ENCODE measurements at places on chromosomes 12 and 14.

DNA sequence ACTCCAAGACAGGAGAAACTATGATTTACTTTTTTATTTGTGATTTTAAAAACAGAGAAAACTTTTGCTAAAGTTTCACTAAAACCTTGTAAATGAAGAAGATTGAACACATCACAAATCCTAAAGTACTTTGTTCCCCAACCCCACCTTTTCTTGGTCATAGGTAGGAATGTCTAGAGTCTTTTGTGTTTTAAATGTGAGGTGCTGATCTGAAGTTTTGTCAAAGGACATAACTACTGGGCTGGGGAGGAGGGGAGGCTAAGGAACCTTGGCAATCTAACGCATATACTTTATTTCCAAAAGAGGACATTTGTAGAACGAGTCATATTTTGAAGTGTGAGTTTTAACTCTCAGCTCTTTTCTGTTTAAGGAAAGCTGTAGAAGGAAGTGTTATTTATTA is 37.2 kb downstream of the CATSPERB start:
- no peak for DNase-seq

DNA sequence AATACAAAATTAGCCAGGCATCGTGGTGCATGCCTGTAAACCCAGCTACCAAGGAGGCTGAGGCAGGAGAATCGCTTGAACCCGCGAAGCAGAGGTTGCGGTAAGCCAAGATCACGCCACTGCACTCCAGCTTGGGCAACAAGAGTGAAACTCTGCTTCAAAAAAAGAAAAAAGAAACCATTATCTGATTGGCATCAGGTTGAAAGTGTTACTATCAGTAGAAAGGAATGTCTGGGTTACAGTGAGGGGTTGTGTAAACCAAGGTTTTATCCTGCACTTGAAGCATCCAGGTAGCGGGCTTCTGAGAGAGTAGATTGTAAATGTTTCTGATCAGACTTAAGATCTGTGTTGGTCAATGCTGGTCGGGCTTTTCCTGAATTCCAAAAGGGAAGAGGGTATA is 14.1 kb upstream of the OXA1L start:
- DNase-seq: no peak

- DNase-seq: no peak
Measured at GRCh38 chr12:123269395-123269892, 2.2 kb downstream of the CDK2AP1 start.

DNA sequence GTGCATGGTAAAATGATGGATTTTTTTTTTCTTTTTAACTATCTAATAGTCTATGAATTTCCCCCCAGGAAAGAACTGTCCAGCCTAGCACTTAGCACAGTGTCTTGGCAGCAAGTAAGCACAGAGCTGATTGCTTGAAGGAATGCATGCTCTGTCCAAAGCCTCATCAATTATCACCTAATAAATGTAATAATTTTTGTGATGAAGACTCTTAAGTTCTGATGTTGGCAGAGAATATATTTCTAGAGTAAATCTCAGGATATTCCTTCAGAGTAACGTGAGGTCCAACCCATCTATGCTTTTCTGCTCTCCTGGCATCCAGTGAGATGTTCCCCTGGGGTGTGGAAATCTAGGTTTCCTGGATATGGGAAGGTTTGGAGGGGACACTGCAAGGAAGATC is 152.4 kb downstream of the TMX1 start:
- no peak for DNase-seq

- no peak for DNase-seq
Measured at GRCh38 chr12:13002301-13003097, 2.4 kb upstream of the HEBP1 start.

DNA sequence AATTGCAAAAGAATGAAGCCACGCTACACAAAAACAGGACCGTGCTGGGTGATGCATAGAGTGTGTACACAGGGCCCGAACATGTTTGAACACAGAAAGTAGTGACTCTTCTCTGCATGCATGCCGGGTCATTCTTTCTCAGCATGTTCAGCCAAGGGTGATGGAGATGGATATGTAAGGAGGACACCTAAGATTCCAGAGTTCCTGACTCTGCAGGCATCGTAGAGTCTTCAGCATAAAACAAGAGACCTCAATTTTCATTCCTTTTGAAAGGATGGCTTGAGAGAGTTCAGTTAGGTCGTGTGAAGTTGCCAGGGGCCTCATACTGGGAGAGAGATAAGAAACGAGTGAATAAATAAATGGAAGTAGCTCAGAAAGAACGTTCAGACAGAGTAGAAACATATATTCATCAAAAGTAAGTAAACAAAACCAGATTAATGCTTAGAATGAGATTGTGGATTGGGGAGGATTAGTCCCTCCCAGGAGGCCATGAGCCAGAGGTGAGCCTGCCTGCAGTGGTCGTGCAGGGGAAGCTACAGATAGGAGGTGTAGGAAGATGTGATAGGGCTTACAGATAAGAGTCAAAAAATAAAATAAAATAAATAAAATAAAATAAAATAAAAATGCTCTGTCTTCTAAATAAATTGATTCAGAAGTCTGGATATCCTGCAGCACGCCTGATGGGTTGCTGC is 27.6 kb upstream of the SEL1L start:
- DNase-seq: no peak

GRCh38 chr14:94864387-94865195 is 94.7 kb upstream of the GSC start:
- DNase-seq: no peak

GRCh38 chr14:75204116-75204515 is 27.7 kb upstream of the TMED10 start:
- no peak for DNase-seq

- DNase-seq: no peak
Measured at GRCh38 chr14:52279408-52279807, 11.9 kb downstream of the PTGDR start.

- no peak for DNase-seq
Measured at GRCh38 chr12:48691826-48692487, 9.9 kb upstream of the KANSL2 start.

DNA sequence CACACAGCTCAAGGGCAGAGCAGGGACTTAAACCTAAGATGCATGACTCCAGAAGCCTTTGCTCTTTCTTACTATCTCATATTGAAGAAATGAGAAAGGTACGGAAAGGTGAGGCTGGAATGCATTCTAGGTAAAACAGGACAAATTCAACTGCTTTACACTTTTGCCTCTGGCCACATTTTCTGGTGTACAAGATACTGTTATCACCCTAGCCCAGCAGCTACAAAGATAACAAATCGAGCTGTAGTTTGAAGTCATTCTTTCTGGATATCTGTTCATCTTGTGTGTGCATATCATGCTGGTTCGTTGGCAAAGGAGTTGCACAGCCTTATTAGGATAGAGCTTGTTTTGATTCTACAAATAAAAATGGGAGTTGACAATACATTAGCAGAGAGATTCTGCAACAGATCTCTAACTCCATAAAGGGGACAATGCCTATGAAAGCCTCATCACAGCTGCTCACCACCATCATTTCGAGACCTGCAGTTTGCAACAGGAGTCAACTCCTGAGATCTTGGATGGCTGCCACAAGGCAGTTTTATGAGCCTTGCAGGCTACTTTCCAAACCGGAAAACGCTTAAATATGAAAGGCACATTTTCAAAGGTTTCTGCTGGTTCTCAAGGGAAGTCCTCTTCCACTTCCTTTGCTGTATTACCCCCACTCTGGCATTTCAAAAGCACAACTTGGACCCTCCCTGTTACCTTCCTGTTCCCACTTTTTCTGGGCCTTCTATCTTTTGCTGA is 64.9 kb downstream of the STXBP6 start:
- no peak for DNase-seq

- no peak for DNase-seq
Measured at GRCh38 chr14:65131301-65131701, 29.0 kb upstream of the MAX start.

GRCh38 chr12:71840231-71840847 is 780 bp downstream of the TBC1D15 start:
- no peak for DNase-seq

DNA sequence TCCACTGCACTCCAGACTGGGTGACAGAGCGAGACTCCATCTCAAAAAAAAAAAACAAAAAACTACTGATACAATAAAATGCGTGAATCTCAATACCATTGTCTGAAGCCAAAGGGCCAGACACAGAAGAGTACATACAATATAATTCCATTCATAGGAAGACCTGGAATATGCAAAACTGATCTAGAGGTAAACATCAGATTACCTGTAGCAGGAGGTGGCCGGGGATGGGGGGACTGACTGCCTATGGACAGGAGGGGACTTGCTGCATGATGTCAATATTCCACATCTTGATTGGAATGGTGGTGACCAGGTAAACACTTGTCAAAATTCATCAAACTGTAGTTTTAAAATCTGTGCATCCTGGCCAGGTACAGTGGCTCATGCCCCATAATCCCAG is 12.5 kb upstream of the FIGNL2 start:
- no peak for DNase-seq

DNA sequence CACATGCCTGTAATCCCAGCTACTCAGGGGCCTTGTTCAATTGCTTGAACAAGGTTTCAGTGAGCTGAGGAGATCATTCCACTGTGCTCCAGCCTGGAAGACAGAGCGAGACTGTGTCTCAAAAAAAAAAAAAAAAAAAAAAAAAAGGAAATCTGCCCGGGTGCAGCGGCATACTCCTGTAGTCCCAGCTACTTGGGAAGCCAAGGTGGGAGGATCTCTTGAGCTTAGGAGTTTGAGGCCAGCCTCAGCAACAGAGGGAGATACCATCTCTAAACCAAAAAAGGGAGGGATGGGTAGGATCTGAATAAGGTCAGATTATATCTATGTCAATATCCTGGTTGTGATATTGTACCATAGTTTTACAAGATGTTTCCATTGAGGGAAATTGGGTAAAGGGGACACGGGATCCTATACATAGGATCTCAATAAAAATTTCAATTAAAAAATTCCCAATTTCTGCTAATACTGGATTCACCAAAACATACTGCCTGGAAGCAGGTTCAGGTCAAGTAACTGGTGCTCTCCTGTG is 76.4 kb downstream of the BORCS5 start:
- no peak for DNase-seq

DNA sequence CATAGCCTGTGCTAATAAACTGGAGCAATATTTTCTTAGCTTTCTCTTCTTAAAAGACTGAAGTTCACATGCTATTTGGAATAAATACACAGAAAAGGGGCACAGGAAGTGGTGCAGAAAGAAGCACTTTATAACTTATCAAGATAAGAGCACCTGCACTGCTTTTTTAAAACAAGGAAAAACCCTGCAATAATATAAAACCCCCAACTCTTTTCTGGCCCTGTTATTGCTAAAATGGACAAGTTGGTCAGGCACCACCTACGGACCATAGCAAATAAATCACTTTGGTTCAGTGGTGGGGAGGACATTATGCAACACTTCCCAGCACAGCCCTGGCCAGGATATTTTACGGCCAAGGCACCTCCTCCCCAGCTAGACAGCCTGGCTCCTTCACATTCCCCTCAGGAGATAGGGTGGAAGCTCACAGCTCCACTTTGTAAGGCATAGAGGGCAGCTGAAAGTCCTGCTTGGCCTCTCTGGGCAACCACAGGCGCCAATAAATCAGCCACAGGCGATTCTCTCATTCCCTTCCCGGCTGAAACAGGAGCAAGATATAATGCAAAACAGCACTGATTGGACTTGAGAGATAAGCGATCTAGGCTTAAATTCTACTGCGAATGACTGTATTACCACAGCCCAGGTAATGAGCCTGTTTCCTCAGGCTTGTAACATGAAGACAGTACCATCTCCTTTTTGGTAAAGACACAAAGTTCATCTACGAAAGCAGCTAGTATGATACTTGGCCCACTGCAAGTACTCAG is 2.0 kb downstream of the ZBTB25 start:
- no peak for DNase-seq

GRCh38 chr14:25396128-25396527 is 346.2 kb upstream of the STXBP6 start:
- DNase-seq: no peak

- DNase-seq: no peak
Measured at GRCh38 chr14:39212693-39213092, 21.0 kb upstream of the MIA2 start.

GRCh38 chr12:53205747-53206419 is 1.2 kb downstream of the ITGB7 start:
- DNase-seq: peak; percentile 35

- DNase-seq: no peak
Measured at GRCh38 chr14:26929361-26929760, 331.5 kb upstream of the NOVA1 start.

DNA sequence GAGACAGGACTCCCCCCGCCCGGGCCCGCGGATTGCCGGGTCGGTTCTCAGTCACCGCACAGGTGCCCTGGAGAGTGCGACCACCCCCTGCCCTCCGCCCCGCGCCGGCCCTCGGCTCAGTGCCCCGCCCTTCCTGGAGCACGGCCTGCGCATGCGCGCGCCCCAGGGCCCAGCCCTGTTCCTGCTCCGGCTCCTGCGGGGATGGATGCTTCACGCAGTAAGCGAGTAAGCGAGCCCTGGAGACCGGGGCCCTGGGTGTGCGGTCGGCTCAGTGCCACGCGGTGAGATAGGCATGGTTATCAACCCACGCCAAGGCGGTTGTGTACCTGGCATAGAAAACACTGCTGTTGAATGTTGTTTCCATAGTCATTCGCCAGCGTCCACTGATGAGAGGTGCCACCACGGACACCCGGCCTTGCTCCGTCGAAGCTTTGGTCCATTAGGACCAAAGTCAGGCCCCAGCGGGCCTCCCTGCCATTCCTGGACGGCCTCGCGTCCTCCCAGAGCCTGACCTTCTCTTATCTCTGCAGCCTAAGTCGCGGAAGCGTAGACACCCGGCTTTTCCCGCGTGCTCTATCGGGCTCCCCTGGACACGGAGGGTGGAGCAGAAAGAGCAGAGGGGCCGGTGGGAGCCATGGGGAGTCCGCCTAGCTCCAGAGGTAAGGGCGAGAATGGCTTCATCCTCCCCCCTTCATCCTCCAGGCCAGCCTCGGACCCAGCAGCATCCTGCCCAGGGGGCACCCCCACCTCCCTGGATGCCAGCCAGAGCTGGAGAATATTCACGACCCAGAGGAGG is 90.6 kb downstream of the PAPOLA start:
- DNase-seq: peak; percentile 41

GRCh38 chr12:53496752-53497032 is 2.6 kb downstream of the MAP3K12 start:
- no peak for DNase-seq

GRCh38 chr12:121139286-121139685 is 6.6 kb downstream of the P2RX7 start:
- no peak for DNase-seq

DNA sequence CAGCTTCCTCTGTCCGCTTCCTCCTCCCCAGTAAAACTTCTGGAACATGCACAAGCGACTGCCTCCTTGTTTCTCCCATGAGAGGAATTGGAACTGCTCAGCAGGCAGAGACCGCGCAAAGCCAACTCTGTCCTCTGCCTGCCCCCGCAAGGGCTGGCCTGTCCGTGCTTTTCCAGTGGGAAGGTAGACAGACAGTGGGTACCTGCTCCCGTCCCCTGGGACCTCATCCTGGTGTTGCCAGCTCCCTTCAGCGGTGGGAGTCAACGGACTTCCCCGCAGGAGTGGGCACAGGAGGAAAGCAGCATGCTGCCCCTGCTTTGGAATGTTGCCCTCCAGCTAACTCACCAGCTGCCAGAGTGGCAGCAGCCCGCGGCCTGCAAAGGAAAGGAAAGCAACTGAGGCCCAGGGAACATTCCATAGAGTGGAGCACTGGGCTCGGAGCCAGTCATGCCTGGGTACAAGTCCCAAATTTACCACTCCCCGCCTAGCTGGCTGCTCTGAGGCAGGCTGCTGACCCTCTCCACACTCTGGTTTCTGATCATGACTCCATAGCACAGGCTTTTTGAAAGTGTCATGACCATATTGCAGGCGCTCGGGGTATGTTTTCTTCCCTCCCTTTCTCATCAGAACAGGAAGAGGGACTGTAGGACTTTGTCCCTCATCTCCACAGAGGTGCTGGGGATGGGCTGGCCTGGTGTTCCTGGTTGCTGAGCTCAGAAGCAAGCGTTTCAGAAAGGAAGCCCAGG is 89.2 kb upstream of the CLMN start:
- no peak for DNase-seq

GRCh38 chr12:70243510-70244371 is 508 bp downstream of the CNOT2 start:
- peak; percentile 50 for DNase-seq

All from activated T-cell treated with anti-CD3 and anti-CD28 coated beads for 1 hour (primary cell).